ENCODE measurements at places on chromosomes 16 and 17.

DNA sequence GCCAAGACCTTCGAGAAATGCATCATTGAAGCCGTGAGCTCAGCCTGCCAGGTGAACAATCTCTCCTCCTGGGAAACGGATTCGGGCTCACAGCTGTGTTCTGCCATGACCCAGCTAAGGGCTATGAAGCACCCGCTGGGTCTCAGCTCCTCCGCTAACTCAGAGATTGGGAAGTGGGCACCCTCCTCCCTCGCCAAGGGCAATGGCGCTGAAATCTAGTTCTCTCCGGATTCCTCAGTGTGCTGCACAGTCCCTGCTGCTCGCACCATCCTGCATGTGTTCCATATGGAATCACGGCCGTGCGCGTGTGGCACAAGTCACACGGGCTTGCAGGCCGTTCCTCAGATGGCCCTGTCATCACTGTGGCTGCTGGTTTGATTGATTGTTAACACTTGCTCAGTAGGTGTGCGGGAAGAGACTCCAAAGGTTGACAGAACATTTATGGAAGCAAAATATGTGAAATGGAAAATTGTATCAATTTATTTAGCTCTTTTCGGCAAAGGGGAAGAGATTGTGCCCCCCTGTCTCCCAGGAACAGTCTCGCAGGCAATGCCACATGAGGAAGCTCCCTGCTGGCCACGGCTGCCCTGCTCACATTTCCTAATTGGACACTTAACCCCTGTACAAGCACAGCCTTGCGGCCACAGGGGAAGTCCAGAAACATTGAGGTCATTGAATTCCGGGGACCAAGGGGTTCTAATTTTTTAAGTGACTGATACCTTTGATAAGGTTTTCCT lies 58.8 kb downstream of the RNF213 start:
- H3K27ac ChIP-seq = no peak overlapping the region
- DNase-seq = no peak
- H3K27me3 ChIP-seq = no peaks in the 10 kb centered on the region
- H3K36me3 ChIP-seq = peaks cover 51% of the 10 kb centered on the region

GRCh38 chr17:21160401-21160800 lies 33.6 kb downstream of the DHRS7B start:
- H3K4me1 ChIP-seq = no peaks in the 10 kb centered on the region
- H3K4me3 ChIP-seq = no peak overlapping the region
- H3K27ac ChIP-seq = no peak overlapping the region
- H3K27me3 ChIP-seq = no peaks in the 10 kb centered on the region
- no peak for DNase-seq
- H3K36me3 ChIP-seq = no peaks in the 10 kb centered on the region

GRCh38 chr16:22928882-22929435 lies 115.0 kb downstream of the HS3ST2 start:
- DNase-seq = no peak
- peaks cover 3% of the 10 kb centered on the region for H3K4me1 ChIP-seq
- no peak overlapping the region for H3K4me3 ChIP-seq
- no peaks in the 10 kb centered on the region for H3K36me3 ChIP-seq
- H3K27ac ChIP-seq = no peak overlapping the region
- no peaks in the 10 kb centered on the region for H3K27me3 ChIP-seq

GRCh38 chr17:14712611-14713021 lies 411.7 kb downstream of the HS3ST3B1 start:
- H3K4me1 ChIP-seq = no peaks in the 10 kb centered on the region
- H3K4me3 ChIP-seq = no peak overlapping the region
- no peaks in the 10 kb centered on the region for H3K36me3 ChIP-seq
- H3K27ac ChIP-seq = no peak overlapping the region

DNA sequence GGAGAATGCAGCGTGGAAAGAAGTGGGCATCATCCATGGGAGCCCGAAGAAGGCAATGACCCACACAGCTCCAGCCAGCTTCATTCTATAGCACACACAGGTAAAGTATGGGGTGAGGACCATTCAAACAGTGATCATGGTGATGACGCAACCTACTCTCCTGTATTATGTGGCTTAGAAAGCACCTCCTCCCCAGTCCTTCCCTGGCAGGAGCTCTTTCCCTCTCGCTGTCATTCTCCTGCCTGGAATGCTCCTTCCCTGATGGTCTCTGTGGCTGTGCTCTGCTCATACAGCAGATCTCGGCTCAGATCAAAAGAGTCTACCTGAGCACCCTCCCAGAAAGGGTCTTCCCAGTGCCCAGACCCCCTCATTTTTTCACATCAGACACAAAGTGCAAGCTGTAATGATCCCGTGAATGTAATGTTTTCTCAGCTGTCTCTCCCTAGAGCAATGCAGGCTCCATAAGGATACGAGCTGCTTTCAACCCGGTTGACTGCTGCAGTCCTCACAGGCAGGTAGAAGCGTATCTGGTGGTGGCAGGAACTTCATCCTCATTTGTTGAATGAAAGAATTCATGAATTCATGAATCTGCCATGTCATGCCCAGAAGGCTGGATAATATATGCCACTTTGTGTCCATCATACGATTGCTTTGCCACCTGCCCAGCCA lies 248.8 kb downstream of the HS3ST3A1 start:
- H3K36me3 ChIP-seq = no peaks in the 10 kb centered on the region
- H3K4me3 ChIP-seq = no peak overlapping the region
- no peaks in the 10 kb centered on the region for H3K4me1 ChIP-seq
- DNase-seq = no peak

GRCh38 chr16:56669005-56669839 lies at the start of gene MT1H:
TSS of gene MT1H (plus strand) at chr16:56669814. CDS start at chr16:56669885, 71 bp downstream.
- peaks cover 60% of the 10 kb centered on the region for H3K27me3 ChIP-seq
- no peak within 1 kb of the TSS for H3K27ac ChIP-seq
- H3K4me3 ChIP-seq = peak within 1 kb of the TSS; percentile 27
- DNase-seq = peak; percentile 35

- H3K4me3 ChIP-seq = no peak overlapping the region
- H3K4me1 ChIP-seq = no peaks in the 10 kb centered on the region
- no peak for DNase-seq
- no peaks in the 10 kb centered on the region for H3K27me3 ChIP-seq
Measured at GRCh38 chr17:50267074-50267841, 7.0 kb upstream of the TMEM92 start.

Data from H9 (cell line).